Stimulated activated CD4-positive, alpha-beta T cell treated with anti-CD3 and anti-CD28 coated beads, Interleukin-4, amount 100 ng/mL, for 4 hours (primary cell): ENCODE measurements at places on chromosomes 7 and 10.

GRCh38 chr10:44879531-44879899 is 31.6 kb upstream of the TMEM72 start:
- DNase-seq: no peak

DNA sequence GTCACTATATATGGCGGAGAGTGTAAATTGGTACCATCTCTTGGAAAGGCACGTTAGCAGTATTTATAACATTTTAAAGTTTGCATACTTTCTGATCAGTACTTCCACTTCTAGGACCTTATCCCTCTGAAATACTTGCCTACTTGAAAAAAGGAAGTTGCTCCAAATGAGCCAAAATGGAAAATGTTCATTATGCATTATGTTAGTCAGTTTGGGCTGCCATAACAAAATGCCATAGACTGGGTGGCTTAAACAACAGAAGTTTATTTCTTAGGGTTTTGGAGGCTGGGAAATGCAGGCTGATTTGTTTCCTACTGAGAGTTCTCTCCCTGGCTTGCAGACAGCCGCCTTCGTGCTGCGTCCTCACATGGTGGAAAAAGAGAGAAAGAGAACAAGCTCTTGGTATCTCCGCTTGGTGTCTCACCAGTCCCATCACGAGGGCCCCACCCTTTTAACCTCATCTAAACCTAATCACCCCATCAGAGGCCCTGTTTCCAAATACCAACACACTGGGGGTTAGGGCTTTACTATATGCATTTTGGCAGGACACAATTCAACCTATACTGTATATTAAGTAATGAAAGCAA is 6.9 kb downstream of the SNX10 start:
- DNase-seq: no peak

- DNase-seq: peak; percentile 10
Measured at GRCh38 chr10:21497177-21497807, 28.2 kb downstream of the SKIDA1 start.

GRCh38 chr10:63042256-63042655 is 90.9 kb upstream of the NRBF2 start:
- DNase-seq: no peak

DNA sequence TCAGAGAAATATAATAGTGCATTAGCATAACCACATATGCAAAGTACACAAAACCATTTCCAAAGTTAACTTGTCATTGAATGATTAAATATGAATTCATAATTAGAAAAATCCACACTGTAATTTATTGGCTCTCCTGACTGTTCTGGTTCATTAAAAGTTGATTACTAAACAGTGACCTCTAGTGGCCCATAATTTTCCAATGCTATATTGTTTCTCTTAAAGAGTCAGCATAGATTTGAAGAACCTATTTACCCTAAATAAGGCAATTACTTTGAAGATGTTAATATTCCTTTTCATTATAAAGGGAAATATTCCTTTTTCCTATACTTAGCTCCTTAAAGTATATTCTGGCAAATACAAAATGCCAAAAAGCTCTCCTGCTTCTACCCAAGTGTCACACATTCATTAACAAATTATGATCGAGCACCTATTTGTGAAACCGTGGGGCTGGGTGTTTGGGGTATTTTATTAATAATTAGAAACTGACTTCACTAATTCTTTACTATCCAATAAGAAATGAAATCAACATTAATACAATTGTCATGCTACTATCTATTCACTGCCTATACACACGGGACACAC is 86.2 kb downstream of the HIBADH start:
- DNase-seq: no peak

DNA sequence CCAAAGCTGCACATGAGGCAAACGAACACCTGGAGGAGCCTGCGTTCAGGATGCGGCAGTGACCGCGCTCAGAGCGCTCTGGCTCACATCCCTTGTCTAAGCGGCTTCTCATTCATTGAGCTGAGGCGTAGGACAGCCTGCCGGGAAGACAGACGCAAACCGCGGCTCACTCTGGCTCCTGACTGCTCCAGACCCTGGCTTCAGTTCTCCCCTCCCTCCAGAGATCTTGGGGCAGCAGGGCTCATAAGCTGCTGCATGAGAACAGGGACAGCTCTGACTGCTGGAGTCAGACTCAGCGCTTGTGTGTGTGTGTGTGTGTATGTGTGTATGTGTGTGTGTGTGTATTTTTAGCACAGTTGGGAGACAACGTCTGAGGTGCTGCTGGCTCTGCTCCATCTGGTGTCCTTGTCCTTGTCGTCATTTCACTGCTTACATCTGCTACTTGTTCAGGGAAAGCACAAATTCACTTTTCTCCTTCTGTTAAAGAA is 15.8 kb upstream of the LYZL2 start:
- no peak for DNase-seq

DNA sequence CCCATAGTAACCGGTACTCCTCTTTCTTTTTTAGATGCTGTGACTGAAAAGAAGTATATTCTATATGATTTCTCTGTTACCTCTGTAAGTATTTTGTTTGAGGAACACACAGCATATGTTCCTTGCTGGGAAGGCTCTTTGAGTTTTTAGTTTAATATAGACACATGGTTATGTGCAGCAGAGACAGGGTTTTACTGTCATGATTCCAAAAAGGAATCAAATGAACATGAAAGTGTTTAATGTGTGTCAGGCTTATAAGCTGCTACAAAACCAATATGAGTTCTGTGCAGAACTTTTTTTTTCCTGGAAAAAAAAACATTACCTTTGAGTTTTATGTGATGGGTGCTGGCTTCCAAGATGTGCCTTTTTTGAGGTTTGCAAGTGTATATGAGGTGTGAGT is 50.4 kb downstream of the MGAM2 start:
- DNase-seq: no peak

- no peak for DNase-seq
Measured at GRCh38 chr7:121513105-121513504, 117.0 kb upstream of the FAM3C start.

GRCh38 chr7:112302566-112302965 is 96.1 kb downstream of the ZNF277 start:
- no peak for DNase-seq

GRCh38 chr10:102731222-102731800 is 12.4 kb upstream of the WBP1L start:
- DNase-seq: no peak

GRCh38 chr10:125017547-125018298 is 75.8 kb downstream of the ZRANB1 start:
- no peak for DNase-seq

- DNase-seq: no peak
Measured at GRCh38 chr7:112437072-112437471, 13.2 kb upstream of the IFRD1 start.

DNA sequence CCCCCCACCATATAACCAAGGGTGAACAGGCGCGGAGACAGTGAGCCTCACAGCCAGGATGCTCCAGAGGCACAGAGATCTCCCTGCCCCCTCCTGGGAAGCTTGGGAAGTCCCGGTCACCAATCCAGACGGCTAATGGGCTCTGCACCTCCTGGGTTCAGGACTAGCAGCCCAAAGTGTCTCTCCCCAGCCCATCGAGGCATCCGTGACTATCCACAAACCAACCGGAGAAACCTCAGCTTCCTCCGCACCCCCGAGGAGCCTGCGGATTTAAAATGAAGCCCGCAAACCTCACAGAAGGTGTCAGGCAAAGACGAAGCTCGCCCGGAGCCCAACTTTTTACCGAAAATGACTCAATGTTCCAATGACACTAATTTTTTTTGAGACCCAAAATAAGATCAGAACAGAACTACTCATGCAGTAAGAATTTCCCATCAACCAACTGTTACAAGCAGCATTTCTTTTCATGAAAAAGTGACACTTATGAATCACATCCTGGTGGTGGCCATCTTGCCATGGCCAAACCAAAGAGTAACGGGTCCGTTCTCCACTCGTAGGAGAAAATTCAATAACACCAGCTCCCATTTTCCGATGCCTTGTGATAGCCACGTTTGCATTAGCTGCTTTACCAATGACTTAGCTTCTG is 6.0 kb downstream of the PDGFA start:
- DNase-seq: no peak

- no peak for DNase-seq
Measured at GRCh38 chr10:51227897-51228713, 153.8 kb downstream of the PRKG1 start.

GRCh38 chr7:140155428-140155827 is 21.4 kb downstream of the KDM7A start:
- no peak for DNase-seq
